ENCODE measurements at places on chromosomes 12 and 14.

DNA sequence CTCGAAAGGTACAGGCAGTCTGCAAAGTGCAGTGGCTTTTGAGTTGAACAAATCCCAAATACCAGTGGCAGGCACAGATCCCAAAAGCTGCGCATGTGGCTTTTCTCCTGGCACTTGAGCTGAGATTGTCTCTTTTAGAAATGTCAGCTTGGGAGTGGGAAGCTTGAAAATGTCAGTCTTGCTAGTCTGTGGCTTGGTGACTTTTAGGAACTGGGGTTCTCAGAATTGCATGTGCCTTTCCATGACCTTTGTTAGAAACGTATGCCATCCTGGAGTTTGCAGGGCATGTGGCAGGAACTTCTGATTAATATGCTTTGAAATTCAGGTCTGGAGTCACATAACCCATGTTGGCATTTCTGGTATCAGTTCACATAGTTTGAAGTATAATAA is 182.1 kb downstream of the CHST11 start:
- DNase-seq = no peak

DNA sequence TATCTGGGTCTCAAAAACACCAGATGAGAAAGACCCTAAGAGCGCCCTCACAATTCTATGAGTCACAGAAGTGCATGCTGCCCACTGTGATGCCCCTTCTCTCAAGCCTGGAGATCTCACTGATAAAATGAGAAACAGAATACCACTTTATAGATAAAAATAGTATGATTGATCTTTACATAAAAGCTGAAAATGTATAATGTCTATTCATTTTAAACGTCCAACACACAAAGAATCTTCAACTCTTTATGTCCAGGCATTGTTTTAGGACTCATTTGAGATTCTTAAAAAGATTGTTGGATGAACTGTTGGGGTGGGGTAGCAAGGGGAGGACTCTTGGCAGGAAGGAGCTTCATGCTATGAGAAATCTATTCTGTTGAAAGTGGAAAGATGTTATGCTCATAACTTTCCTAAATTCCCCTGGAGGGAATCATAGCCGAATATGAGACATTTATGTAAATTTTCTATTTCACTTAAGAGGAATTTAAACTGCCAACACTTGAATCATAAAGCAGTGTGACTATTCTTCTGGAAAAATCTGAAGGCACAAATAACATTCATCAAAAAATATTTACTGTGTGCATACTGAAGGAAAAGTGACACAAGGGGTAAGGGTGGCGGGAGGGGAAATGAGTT is 174.6 kb downstream of the STXBP6 start:
- DNase-seq = no peak

DNA sequence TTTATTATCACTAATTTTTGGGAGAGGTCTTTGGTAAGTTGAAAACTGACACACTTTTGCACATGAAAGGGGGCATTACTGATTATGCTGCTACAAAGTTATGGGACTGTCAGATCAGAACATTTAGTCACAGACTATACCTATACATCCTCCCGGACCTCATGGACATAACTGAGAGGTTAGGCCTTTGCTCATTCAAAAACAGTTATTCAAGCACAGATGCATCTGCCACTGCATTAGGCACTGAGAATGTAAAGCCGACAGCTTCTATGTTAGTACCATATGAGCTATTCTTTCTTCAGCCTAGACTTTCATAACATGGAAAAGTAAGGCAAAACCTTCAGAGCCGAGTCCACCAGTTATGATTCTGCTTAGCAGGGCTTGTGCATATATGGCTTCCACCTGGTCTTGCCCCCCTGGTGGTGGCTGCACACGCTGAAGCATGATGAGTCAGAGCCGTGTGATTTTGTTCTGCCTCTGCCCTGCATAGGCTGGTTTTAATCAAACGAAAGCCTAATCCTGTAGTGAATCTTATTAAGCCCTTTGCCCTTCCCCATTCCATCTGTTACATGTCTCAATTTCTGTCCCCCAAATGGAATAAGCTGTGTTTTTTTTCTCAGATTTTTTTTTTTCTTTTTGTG is 21.8 kb upstream of the RNU6-8 start:
- peak; percentile 20 for DNase-seq

DNA sequence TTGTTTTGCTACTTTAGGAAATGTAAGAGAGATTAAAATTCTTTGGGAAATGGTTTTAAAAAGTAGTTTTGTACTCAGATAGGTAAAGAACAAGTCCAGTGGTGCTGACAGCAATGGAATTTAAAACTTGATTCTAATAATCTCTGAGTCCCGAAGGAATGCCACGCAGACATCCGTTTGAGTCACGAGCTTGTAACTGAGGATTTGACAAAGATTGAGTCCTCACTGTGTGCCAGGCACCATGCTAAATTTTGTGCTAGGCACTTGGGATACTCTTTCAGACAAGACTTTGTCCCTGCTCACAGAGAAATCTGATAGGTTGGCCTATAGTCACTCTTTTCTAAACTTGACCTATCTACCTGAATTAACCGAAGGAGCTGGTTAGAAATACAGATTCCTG is 12.7 kb downstream of the FLRT2 start:
- no peak for DNase-seq

DNA sequence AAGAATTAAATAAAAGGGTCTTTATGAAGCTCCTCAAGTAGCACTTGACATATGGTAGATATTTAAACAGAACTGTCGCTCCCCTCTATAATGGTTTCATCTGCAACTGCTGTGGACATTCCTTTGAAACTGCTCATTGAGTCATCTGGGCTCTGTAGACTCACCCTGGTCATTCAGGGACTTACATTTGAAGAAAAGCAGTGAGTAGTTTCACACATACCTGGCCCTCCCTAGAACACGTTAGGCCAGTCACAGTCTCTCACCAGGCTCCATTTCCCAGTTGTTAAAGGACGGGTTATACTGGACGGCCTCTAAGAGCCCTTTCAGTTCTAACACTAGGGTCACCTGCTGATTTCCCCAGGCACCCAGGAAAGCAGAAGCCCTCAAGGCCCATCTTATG is 217.0 kb downstream of the BCL11B start:
- no peak for DNase-seq

DNA sequence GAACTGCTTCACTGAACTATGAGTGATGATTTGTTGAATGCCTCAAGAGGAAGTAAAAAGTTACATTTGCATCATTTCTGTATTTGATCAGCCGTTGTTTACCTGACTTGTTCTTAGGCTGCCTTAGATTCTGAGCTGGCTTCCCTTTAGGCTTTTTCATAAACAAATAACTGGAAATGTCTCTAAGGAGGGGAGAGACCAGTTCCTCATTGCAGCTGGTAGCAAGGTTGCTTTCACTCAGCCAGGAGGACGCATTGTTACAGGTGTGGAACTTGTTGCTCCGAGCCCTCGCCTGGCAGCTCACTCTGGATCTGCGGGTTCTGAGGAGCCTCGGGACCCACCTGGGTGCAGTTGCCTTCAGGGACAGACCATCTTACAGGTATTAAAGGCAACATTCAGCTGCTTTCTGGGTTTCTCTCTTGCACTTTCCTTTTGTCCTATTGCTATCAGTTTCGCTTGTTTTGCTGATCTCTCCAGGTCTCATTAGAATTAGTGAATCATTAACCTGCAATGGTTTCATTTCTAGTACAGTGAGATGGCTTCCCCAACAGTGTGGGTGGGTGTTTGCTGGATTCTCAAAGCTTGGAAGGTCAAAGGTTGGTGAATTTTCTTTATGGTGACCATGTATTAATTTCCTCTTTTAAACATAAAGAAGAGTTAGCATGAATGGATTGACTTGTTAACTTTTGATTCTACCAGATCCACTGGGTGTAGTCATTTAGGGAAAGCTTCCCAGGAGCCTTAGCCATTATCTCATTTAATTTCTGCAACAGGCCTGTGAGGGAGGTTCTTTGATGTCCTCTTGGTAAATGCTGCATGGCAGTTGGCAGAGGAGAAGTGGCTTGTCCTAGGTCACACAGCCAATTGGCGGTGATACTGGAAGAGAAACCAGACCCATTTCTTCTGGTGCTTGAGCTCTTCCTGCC is at the start of gene PLEKHG7:
TSS of gene PLEKHG7 (plus strand) at position 236 of the 926 bp plus-strand sequence. CDS start 3,643 bp downstream, outside the sequence.
- no peak for DNase-seq

- no peak for DNase-seq
Observed at GRCh38 chr14:50791201-50791600, 39.8 kb downstream of the NIN start.
